Smooth muscle cell of trachea (primary cell): ENCODE measurements at places on chromosomes 2 and 18. TPM values are rescaled to one million over a fixed set of nuclear protein-coding genes. Genes with fewer than 3 reads are reported as not detected.

Gene DPP4
- total RNA-seq, result 81.4 and 163 TPM in 2 replicates

Gene LGALSL
- total RNA-seq, result 1.5 and 2.0 TPM in 2 replicates

Gene IL36RN
- total RNA-seq, result not detected in 2 replicates

Gene TMEM17
- 2.0 and 2.8 TPM in 2 replicates for total RNA-seq

Gene IL36A
- total RNA-seq, result not detected in 2 replicates

Gene RGPD3
- total RNA-seq, result 0.29 and 0.33 TPM in 2 replicates

Gene POMC
- 0.66 and 3.8 TPM in 2 replicates for total RNA-seq

Gene TUBA3D
- not detected in 2 replicates for total RNA-seq

Gene NT5DC4
- not detected in 2 replicates for total RNA-seq
